ENCODE measurements at places on chromosomes 11 and 22.
A peak's percentile ranks its signal among the peaks of the same experiment; 100 is the strongest.

- DNase-seq: no peak
These were observed 1.4 kb downstream of the TRPC6 start for GRCh38 chr11:101582236-101582988.

DNA sequence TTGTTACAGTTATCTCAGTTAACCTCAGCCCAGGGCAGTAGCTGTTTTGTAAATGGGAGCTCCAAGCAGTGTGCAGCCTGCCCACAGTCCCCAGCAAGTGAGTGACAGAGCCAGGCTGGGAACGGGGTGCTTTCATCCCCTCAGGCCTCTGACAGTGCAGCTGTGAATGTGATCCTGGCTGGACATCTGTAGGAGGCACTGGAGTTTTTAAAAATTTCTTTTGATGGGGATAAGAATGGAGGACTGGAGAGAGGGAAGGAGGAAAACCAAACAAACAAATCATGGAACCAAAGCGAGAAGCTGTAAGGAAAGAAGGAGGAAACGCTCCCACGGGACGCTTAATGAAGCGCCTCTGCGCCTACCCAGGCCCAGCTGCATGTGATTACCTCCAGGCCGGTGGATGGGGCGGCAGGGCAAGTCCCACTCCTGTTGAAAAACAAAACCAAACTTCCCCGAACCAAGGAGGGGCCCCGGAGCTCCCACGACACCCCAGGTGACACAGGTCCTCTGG is 40.6 kb downstream of the SCUBE1 start:
- DNase-seq: no peak

DNA sequence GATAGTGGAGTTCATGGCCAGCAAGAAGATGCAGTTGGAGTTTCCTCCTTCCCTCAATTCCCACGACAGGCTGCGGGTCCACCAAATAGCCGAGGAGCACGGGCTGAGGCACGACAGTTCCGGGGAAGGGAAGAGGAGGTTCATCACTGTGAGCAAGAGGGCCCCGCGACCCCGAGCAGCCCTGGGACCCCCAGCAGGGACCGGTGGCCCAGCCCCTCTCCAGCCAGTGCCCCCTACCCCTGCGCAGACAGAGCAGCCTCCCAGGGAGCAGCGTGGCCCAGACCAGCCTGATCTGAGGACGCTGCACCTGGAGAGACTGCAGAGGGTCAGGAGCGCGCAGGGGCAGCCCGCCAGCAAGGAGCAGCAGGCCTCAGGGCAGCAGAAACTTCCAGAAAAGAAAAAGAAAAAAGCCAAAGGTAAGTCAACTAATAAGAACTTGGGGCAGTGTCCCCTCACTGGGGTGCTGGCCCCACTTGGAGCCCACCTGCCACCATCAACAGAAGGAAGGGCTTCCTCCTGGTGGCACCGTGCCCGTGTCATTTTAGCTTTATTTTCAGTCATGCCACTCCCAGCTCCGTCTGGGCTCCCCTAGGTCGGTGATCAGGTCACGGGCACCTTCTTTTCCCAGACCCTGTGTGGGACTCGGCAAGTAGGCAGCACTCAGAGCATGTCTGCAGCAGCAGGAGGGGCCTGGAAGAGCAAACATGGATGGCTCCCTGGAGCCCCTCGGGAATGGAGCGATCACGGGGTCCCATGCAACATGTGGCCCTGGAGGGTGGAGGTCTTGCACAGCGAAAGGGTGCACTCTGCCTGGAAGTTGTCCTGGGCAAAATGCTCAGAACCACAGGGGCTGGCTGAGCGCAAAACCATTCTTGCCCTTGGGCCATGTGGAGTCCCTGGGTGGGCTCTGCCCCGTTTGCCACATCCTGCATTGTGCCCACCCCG is 33.3 kb downstream of the IGHMBP2 start:
- no peak for DNase-seq

DNA sequence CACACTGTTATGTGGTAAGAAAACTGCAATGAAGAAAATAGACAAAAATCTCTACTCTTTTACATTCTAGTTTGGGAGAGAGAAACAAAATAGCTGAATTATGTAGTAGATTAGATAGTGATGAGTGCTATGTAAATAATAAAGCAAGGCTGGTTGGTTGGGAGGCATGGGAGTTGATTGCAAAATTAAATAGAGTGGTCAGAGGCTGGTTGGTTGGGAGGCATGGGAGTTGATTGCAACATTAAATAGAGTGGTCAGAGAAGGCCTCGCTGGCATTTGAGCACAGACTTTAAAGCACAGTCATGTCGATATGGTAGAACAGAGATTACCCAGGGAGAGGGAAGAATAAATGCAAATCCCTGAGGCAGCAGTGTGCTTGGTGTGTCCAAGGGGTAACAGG is 22.4 kb downstream of the SIK2 start:
- no peak for DNase-seq

DNA sequence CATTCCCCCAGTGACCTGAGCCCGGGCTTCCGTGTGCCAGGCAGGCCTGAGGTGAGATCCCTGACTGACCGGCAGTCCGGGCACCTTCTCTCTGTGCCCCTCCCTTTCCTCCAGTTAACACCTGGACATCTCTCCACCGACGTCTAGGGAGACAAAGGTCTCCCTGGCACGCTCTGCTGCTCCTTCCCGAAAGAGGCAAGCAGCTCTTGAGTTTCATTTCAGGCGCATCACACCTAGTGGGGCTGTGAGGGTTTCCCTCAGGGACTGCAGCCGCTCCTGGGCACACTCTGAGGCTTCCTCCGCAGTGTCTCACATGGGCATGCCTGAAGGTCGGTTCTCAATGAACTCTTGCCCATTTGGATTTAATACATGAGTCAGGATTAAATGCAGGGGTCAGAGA is 322.7 kb downstream of the CTTN start:
- no peak for DNase-seq

- no peak for DNase-seq
These were observed 172.6 kb upstream of the CADM1 start for GRCh38 chr11:115676768-115677167.

GRCh38 chr11:102111787-102112508 is 1.7 kb downstream of the YAP1 start:
- peak; percentile 62 for DNase-seq

- no peak for DNase-seq
These were observed 3.6 kb downstream of the MMP1 start for GRCh38 chr11:102794382-102794781.

GRCh38 chr11:75031771-75032549 is 43.2 kb downstream of the NEU3 start:
- peak; percentile 55 for DNase-seq

DNA sequence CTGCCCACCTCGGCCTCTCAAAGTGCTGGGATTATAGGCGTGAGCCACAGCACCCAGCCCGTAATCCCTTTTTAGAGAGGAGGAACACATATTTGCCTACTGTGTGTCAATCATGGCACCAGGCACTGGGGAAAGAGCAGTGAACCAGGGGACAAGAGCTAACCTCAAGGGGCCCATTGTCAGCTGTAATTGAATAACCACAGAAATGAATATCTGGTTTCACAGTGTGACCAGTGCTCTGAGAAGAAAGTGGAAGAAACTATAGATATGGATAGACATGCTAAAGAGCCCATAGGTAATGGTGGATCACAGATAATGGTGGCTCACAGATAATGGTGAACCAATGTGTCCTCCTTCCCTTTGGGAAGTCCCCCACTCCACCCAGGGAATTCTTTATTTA is 8.6 kb upstream of the KCTD14 start:
- DNase-seq: no peak

- DNase-seq: no peak
These were observed 20.5 kb downstream of the SLC1A2 start for GRCh38 chr11:35398881-35399280.

GRCh38 chr11:46916286-46917108 is 1.9 kb downstream of the LRP4 start:
- peak; percentile 80 for DNase-seq

DNA sequence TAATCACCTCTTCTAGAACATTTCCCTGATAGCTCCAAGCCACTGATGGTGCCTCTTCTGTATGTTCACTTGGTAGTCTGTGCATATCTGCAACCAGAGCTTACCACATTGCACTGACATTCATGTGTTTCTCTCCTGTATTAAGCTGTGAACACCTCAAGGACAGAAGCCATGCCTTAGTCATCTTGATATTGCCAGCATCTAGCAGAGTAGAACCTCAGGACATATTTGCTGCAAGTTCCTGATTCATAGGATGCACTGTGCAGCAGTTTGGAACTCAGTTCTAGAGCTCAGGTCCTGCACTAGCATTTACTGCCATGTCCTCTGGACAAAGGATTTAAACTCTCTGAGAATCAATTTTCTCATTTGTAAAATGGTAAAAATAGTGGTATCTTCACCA is 722.4 kb upstream of the ANO5 start:
- no peak for DNase-seq

DNA sequence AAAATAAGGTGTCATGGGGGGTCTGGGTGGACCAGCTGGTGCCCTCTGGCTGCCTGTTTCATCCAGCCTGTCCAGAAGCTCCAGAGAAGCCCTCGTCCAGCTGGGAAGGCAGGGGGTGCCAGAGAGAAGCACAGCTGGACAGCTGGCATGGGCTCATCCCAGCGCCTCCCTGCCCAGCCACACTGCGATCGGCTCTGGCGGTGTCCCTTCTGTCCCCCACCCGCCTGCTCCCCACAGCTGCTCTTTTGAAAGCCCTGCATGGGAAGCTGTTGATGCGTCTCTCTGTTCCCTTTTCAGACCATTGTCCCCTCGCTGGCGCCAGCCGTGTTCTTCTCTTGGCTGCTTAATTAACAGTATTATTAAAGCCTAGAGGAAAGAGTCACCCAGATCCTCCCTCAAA is 86.5 kb downstream of the MN1 start:
- DNase-seq: no peak

DNA sequence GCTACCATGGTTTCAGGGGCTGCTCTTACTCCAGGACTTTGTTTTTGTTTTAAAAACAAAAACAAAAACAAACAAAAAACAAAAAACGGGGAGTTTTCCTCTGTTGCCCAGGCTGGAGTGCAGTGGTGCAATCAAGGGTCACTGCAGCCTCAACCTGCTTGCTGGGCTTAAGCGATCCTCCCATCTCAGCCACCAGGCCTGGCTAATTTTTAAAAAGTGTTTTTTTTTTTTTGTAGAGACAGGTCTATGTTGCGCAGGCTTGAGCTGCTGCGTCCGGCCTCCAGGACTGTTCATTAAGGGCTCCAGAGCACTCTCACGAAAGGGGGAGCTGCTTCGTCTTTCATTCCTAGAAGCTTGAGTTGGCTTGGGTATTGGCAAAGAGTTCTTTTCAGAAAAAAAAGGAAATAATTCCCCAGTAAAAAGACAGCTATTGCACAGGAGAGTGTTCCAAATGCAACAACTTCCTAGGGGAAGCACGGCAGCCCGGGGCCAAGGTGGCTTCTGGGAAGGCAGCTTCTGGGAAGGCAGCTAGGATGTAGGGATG is 78.5 kb downstream of the NAT10 start:
- no peak for DNase-seq

DNA sequence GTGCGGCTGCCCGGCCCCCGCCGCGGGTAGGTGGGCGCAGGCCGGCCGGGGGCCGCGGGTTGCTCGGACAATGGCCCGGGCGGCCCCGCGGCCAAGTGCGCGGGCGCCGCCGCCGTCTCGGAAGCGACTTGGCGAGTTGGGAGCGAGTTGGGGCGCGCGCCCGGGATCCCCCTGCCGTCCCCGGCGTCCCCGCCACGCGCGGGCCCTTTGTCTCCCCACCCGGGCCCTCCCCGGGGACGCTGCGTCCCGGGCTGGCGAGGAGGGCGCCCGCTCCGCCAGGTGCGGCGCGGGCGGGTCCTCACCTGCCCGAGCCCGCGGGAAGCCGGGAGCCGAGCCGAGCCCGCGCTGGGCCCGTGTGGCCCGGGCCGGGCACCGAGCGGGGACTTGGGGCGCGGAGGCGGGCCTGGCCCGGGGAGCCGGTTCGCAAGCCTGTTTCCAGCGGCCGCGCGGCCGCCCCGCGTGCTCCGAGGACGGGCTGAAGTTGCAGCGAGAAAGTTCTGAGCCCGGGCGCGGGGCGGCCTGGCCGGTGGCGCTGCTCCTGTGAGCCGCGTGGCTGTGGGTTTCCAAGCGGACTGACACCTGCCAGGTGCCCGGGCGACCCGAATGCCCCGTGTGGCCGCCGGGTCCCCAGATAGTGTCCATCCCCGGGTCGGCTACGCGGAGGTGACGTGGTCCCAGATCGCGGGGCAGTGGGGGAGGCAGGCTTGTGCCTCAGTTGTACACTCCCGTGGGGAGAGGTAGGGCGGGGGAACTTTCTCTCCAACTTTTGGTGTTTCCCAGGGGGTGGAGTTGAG is 586 bp downstream of the LRP5 start:
- DNase-seq: no peak

- DNase-seq: no peak
These were observed 66.4 kb downstream of the ZNRF3 start for GRCh38 chr22:28949788-28950187.

DNA sequence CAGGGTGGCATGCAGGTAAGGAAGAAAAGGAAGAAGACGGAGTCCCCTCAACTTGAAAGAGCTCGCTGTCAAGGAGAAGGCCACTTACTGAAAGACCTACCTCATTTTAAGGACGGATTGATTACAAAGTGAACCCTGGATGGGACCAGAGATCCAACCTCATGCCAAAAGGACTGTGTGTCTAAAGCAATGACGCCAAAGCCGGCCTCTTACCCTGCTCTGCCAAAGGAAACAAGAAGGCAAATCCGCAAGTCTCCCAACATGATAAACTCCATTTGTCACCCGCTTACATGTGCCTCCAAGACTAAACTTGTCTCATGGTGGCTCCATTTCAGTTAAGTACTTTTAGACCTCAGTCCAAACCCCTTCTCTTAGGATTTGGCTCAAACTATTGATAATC is 148.7 kb upstream of the MTMR2 start:
- DNase-seq: no peak

DNA sequence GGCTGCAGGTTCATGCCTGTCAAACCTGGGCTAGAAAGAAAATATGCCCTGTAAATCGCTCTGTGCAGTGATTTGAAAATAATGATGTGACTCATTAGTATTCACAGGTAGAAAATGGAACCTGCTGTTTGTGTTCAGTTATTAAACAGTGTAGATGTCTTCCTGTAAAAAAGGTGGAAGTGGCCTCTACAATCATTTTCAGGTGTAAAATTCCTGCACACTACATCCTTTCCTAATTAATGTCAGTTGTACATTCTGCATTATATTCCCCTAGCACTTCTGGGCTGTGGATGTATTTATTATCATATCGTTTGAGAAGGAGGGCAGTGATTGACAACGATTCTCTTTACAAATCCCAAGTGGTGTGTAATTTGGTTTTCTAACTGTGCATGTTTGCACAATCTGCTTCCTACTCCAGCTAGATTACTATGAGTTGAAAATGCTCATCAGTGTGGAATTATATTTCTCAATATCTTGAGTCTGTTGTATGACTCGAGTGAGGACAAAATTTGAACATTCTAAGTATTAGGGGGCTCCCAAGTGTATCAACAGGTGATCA is 454.0 kb upstream of the DDI1 start:
- DNase-seq: no peak

DNA sequence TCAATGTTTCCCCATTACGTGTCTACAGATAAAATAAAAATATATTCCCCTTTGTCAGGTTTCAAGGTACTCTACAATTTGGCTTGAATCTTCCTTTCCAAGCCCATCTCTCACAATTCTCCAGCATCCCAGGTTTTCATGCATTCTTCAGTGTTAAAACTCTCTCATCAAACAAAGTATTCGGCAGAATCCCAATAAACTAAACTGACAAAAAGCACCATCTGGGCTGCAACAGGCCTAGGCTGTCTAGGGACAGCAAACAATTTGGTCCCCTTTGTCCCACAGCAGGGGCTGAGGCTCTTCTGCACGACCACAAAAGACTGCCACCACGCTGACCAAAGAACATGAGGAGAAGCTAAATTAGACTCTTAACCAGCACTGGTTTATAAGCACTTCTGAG is 159.4 kb downstream of the CADM1 start:
- no peak for DNase-seq

All from prostate gland (tissue), 2 donors.